ENCODE measurements at places on chromosomes 6 and 20.

DNA sequence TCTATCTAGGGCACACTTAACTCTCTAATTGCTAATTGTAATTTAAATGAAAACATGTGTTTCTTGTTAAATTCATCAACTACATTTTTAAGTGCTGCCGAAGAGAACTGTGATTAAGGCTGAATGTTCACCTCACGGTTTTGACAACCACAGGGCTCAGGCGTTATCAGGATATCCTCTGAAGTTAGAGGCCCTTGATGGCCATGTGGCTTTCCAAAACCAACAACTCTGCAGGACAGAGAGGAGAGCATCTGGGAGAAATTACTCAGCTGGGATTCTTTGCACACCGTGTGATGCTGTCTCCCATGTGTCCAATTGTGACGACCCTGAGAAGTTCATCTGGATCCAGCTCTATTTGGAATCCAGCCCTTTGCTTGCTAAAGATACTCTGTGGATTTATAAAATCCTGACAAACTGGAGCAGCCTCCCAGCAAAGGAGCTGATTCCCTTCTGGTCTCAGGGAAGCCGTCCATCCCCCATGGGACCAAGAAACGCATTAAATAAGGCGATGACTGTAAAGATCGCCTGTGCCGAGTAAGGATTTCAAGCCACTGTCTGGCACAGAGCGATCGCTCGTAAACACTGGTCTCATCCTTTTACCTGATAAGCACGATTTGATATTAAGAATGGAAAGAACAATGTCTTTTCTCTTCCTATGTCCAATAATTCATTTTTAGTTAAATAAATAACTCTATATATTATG is 401.1 kb downstream of the CD83 start:
- DNase-seq, result no peak

GRCh38 chr6:136284909-136285308 is 4.7 kb downstream of the BCLAF1 start:
- DNase-seq, result no peak

DNA sequence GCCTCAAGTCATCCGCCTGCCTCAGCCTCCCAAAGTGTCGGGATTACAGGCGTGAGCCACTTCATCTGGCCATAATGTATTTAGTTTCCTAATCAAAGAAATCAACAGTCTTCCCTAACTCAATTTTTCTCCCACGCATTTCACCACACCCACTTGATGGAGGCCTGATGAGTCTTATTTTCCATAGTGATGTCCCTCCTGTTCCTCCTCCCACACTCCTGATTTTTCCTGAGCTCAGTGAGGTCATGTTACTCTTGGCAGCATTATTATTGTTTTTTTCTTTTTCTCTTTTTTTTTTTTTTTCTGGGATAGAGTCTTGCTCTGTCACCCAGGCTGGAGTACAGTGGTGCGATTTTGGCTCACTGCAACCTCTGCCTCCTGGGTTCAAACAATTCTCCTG is 8.9 kb downstream of the ABRACL start:
- DNase-seq, result no peak

DNA sequence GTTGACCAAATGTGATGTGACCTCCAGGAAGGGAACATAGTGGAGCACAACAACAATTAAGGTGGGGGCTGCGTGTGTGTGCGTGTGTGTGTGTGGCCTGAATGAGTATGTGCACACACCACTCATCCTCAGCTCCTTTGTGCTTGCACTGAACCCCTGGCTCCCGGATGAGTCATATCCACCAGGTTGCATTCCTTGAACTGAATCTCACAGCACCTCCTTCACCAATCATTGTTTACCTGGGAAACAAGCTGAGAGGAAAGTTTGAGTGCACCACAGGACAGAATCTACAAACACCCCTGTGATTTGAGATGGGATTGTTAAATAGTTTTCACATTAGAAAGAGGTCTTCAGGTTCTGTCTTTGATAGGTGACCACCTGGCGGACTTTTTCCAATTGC is 33.7 kb upstream of the GPR6 start:
- DNase-seq, result no peak

DNA sequence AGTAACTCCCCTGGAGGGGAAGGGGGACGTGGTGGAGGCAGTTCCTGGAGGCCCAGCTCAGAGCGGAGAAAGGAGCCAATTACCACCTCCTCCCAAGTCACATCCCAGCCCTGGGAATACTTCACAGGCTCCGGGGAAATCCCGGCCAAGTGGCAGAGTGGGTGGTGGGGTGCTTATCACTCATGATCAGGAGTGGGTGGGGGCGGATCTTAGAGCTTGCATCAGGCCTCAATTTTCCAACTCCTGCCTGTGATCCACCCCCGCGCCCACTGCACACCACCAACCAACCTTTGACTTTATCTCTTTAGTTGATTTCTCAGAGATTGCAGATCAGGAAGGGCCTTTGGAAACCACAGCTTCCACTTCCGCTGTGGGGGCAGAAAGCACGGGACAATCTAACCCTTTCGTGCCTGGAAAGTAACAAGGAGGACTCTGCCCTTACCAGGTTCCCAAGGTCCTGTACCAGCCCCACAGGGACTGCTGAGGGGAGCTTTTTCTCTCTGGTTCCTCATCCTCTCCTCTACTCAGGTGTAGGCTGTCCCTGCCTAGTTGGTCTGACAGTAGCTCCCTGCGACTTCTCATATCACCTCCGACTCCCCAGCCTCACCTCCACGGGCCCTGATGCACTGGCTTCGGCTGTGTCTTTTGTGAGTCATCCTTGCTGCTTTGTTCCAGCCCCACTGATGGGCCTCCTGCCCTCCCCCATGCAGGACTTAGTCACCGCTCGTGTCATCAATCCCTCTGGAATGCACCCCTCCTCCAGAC is 24.9 kb upstream of the IER3 start:
- DNase-seq, result no peak

DNA sequence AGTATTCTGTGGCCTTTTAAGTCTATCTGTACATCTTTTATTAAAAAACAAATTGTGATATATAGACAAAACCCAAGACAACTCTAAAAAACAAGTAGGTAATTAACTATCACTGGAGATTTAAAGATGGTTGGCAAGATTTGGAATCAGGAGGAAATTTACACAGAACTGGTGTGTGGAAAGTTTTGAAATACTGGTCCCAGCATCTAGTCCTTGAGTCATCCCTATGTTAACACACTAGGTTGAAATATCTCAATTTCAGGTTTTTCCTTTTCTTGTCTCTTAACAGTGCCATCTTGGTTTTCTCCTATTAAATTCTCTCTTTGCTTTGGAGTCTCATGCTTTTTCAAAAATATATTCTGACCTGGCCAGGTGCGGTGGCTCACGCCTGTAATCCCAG is 27.5 kb downstream of the SASH1 start:
- DNase-seq, result no peak

DNA sequence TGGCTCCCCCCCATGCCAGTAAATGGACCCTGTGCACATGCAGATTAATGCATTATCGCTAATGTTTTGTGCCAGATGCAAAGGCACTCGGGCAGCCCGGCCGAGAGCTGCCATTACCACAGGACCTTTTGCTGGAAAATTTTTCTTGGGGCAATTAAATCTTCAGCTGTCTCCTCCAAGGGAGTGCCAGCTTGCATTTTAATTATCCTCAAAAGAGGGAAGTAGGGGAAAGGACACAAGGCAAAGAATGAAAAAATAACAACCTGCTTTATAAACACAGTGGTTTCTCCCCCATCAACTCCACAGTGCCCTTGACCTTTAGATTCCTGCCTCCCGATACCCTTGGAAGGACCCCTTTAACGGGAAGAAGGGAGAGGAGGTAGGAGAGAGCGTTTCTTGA is 48.2 kb downstream of the PDYN start:
- no peak for DNase-seq

DNA sequence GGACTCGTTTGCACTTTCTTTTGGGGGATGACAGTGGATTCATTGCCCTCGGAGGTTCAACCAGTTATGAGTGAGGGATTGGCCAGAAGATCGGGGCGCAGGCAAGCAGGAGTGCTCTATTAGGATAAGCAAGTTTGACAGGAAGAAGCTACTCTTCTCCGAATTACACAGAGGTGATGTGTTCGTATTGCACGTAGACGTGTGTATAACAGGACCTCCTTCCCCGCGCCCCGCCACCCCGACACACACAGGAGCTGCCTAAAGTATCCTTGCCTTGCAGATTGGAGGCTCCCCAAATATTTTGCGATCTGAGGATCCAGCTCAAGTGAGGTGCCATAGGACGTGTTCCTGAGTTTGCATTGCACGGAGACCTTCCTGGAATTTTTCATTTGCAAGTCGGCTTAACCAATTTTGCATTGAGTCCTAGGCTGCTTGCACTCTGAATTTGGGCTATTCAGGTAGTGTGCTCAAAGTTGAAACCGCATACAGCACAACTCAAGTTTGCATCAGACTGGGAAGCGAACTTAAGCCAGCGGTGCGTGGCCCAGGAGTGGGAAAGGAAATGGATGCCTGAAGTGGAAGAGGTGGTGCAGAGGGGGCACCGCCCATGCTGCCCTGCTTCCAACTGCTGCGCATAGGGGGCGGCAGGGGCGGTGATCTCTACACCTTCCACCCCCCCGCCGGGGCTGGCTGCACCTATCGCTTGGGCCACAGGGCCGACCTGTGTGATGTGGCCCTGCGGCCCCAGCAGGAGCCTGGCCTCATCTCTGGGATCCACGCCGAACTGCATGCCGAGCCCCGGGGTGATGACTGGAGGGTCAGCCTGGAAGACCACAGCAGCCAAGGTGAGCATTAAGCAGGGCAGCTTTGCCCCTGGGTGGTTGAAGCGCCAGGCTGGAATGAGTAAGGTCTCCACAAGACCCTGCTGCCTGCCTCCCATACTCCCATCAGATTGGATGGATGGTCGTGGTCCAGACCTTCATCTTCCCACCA is 770 bp downstream of the TCF19 start:
- no peak for DNase-seq

- no peak for DNase-seq
Observed at GRCh38 chr6:24448828-24449525, 40.4 kb downstream of the GPLD1 start.

DNA sequence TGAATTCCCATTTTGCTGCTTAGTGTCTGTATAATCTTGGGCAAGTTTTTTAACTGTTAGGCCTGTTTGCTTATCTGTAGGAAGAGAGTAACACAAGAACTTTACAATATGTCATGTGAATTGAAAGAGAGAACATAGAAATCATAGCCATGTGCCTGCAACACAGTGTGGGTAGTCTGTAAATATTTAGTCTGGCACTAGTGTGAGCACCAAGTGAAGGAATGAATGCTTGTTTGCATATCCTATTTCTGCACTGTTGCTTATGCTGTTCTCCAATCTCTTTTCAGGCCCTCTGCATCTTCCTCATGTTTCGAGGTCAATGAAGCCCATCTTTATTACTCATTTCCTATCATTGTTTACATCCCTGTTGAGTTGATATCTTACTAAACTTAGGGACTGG is 49.2 kb downstream of the CBFA2T2 start:
- no peak for DNase-seq

GRCh38 chr20:22511943-22512910 is 72.1 kb downstream of the FOXA2 start:
- no peak for DNase-seq
